ENCODE measurements at places on chromosomes 2 and 18.

- no peak for DNase-seq
These were observed 56.0 kb downstream of the HDAC4 start for GRCh38 chr2:239344857-239345216.

- DNase-seq = no peak
These were observed 1257.5 kb upstream of the ACVR2A start for GRCh38 chr2:146587291-146587713.

GRCh38 chr2:68366083-68366560 is 1.0 kb downstream of the PLEK start:
- no peak for DNase-seq

DNA sequence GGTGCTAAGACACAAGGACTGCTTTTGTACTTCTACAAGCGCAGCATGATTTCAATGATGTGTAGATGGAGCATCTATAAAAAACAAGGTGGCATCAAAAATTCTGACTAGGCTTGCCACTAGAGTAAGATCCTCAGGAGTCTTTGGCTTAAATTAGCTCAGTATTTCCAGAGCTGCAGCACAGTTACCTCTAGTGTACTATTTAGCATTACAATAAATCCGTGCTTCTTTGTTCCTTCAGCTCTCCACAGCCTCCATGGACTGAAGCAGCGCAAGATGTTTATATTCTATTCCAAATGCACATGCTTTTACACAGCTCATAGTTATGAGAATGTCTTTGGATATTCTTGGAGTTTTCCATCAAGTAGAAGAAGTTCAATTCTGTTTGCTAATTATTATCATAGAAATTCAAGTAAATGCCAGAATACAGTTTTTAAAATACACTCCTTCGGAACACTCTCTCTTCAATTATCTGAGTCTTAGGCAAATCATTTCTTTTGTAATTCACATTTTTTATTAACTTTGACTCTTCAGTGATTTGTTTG is 1133.0 kb upstream of the LRRTM1 start:
- no peak for DNase-seq

- no peak for DNase-seq
These were observed 212.4 kb downstream of the ANAPC1 start for GRCh38 chr2:111671426-111672150.

GRCh38 chr2:165067643-165068486 is 112.5 kb upstream of the SLC38A11 start:
- DNase-seq = no peak

GRCh38 chr2:74334931-74335333 is 8.3 kb downstream of the SLC4A5 start:
- peak; percentile 57 for DNase-seq

GRCh38 chr2:118706371-118706770 is 141.1 kb downstream of the EN1 start:
- DNase-seq = no peak

GRCh38 chr18:6449213-6449612 is 34.5 kb upstream of the L3MBTL4 start:
- DNase-seq = no peak

- DNase-seq = no peak
These were observed 6.4 kb downstream of the TWIST2 start for GRCh38 chr2:238854246-238854645.

DNA sequence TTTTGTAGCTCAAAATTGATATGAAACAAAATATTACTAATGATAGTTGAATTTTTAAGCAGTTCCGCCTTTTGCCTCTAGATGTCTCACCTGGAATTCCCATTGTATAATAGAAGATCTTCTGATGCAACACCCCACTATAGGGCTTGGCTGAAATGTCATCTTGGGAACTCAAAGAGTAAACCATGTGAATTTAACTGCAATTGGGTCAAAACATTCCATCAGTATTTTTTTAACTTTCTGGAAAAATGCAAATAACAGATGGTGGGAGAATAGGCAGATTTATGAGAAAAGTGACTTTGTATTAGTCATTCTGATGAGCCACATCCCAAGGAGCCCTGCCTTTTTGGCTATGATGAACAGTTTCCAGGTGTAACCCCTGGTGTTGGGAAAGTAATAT is 489.9 kb downstream of the NYAP2 start:
- peak; percentile 60 for DNase-seq

GRCh38 chr2:215460682-215461382 is 25.0 kb upstream of the FN1 start:
- DNase-seq = no peak

DNA sequence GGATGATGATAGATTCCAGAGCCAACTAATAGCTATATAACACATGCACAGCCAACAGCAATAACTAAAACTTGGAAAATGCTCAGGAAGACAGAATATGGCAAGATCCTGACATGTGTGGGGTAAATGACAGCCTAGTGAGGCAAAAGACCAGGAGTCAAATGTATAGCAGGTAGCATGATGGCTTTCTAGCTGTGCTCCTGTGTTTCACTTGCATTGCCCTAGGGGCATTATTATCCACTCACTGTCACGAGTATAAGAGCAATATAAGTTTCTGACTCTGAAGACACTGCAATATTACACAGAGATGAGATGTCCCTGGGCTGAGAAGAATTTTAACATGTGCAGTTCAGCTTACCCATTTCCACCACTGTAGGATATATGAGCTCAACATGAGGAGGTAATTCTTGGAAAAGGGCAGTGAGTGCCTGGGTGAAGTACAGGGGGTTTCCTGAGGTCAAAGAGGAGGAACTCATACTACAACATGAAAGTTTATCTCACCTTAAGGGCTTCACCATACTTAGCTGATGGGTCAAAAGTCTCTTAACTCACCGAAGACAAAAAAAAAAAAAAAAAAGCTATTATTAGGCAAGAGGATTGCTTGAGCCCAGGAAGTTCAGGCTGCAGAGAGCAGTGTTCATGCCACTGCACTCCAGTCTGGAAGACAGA is 1385.6 kb upstream of the SLC39A10 start:
- no peak for DNase-seq

GRCh38 chr2:114024326-114024725 is 134.4 kb downstream of the ACTR3 start:
- DNase-seq = no peak

GRCh38 chr2:73700661-73701447 is 36.3 kb downstream of the TPRKB start:
- DNase-seq = no peak

DNA sequence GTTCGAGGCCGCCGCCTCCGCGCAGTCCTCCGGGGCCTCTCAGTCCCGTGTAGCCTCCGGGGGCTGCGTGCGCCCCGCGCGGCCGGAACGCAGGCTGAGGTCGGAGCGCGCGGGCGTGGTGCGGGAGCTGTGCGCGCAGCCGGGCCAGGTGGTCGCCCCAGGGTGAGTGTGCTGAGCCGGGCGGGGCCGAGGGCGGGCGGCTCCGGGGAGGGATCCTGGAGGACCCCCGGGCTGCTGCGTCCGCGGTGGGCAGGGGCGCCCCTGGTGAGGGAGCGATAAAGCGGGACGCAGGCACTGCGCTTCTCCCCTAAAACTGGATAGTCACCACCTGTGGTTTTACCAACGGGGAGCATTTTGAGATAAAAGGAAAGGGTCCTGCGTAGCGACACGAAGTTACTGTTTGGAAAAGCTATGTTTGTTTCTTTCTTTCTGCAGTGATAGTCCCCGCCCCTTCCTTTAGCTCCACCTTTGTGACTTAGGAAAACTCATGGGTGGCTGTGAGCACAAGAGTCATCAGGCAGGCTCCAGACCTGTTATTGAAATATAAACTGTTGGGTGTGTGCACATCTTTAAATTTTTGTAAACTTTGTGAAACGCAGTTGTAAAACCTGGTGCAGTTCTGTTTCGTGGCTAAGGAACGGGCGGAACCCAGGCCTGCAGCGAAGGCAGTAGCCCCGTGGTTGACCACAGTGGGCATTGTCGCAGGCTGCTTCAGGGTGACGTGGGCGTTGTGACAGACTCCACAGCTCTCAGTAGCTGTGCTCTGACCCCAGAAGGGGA is 687 bp downstream of the CTDP1 start:
- no peak for DNase-seq

DNA sequence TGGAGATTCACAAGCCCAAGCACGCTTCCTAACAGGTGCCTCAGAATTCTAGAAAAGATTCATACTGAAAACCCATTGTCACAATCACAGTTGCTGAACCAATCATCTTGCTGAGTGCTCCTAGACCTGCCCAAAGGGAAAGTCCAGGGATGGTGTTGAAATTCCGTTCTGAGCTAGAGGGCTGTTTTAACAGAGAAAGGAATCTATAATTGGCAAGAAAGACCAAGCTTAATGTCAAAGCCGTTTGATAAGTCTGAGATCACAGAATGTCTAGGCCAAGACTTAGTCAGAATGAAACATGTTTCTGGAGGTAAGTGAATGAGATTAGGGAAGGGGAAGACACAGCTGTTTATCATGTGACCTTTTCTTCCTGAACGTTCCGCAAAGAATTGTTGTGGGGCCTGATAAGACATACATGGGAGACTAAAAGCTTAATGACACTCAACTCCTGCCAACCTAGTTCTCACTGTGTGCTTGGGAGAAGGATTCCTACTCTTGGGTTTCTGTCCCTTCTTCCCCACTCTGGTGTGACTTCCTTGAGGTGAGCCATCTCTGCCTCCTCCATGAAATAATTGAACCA is 27.5 kb downstream of the PMAIP1 start:
- no peak for DNase-seq

- DNase-seq = peak; percentile 23
These were observed 92.7 kb upstream of the PARD3B start for GRCh38 chr2:204452464-204453023.

GRCh38 chr2:84964406-84965191 is 6.4 kb upstream of the KCMF1 start:
- DNase-seq = no peak

- no peak for DNase-seq
These were observed 134.4 kb downstream of the OSR1 start for GRCh38 chr2:19224011-19224410.

- no peak for DNase-seq
These were observed 170.2 kb downstream of the ARL4C start for GRCh38 chr2:234326694-234327093.

GRCh38 chr2:75982719-75983118 is 272.0 kb upstream of the GCFC2 start:
- no peak for DNase-seq

DNA sequence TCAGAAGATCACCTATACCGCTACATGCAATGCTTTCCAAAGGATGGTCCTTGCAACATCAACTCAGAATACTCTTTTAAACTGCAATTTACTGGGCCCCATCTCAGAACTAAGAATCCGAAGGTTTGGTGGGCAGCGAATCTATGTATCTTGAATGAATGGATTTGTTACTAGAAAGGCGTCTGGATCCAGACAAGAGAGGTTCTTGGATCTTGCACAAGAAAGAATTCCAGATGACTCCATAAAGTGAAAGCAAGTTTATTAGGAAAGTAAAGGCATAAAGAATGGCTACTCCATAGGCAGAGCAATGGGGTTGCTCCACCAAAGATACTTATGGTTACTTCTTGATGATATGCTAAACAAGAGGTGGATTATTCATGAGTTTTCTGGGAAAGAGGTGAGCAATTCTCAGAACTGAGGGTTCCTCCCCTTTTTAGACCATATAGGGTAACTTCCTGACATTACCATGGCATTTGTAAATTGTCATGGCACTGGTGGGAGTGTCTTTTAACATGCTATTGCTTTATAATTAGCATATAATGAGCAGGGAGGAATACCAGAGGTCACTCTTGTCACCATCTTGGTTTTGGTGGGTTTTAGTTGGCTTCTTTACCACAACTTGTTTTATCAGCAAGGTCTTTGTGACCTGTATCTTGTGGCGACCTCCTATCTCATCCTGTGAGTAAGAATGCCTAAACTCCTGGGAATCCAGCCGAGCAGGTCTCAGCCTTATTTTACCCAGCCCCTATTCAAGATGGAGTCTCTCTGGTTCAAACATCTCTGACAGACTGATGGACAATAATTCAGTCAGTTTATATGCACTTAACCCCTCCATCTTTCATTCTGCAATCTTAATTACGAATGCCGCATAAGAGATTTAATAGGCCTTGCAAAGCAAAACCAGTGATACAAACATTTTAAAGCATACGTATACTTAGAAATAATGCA is 7.5 kb upstream of the RMDN2 start:
- DNase-seq = no peak

DNA sequence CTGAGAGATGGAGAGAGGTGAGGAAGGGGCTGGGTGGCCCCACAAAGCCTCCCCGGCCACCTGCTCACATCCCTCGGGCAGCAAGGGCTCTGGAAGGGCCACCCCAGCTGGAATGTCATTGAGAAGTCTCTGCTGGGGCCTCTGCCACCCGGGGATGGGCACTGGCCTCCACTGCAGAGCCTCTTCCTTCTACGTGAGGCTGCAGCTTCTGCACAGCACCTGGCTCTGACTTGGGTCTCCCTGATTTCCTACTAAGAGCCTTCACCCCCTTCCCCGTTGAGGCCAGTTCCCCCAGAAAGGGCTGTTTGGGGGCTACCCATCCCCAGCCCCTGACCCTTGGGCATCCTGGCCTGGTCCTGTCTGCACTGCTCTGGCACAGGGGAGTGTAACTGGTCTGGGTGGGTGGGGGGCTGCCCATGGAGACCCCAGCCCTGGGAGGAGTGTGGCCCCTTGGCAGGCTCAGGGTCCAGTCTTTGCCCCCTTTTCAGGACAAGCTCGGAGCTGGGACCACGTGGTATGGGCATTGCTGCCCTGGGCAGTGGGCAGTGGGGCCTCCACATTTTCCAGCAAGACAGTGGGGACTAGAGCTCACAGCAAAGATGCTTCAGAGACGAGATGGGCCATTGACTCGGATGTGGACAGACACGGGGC is 5.6 kb downstream of the PDCD1 start:
- no peak for DNase-seq

DNA sequence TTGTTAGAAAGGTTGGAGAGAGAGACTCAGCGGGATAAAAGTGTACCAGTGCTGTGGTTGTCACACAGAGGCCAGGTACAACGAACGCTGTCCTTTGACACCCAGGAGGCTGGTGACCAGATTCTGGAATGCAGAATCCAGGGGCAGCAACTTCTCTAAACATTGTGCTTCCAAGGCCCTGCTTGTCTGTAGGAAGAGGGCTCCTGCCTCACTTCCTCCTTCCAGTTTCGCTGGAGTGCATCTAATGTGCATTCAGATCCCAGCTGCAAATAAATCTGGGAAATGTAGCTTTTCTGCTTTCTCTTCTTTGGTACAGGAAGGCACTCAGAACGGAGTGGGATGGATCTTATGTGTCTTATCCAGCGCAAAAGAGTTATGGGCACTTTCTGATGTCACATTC is 171.8 kb upstream of the ATP5MC3 start:
- DNase-seq = no peak

GRCh38 chr2:200469708-200470211 is 40.1 kb downstream of the KCTD18 start:
- no peak for DNase-seq

- DNase-seq = no peak
These were observed 72.0 kb downstream of the AGPS start for GRCh38 chr2:177464549-177464948.

- no peak for DNase-seq
These were observed 1.6 kb downstream of the TSHZ1 start for GRCh38 chr18:75211953-75212750.

GRCh38 chr2:208000701-208001395 is 24.5 kb downstream of the PLEKHM3 start:
- no peak for DNase-seq
